ENCODE measurements at places on chromosomes 6 and 20. TPM values are rescaled to one million over a fixed set of nuclear protein-coding genes. Genes with fewer than 3 reads are reported as not detected.

DNA sequence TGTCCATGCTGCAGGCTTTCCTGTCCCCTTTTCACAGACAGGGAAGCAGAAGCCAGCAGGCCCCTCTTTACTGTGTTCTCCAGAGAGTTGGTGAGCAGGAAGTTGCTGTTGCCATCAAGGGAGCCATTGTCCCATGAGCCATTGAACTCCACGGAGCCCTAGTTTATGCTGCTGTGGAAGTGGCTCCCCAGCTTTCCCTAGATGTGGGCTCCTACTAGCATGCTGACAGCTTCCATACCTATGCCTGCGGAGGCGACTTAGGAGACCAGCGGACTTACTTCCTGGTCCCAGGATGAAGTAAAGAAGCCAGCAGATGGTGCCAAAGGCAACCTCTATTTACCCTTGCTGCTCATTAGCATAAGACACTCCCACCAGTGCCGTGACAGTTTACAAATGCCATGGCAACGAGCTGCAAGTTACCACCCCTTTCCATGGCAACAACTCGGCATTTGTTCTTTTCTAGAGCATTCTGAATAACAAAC, 30.8 kb upstream of the FKBP1A start:
- H3K4me3 ChIP-seq = no peak overlapping the region
- no peak overlapping the region for H3K27ac ChIP-seq
- no peaks in the 10 kb centered on the region for H3K4me1 ChIP-seq
- H3K27me3 ChIP-seq = no peaks in the 10 kb centered on the region
- DNase-seq = no peak
- no peaks in the 10 kb centered on the region for H3K36me3 ChIP-seq

- H3K36me3 ChIP-seq = no peaks in the 10 kb centered on the region
- no peak for DNase-seq
- H3K27me3 ChIP-seq = peaks cover 10% of the 10 kb centered on the region
- peaks cover 4% of the 10 kb centered on the region for H3K4me1 ChIP-seq
- no peak overlapping the region for H3K27ac ChIP-seq
- H3K4me3 ChIP-seq = no peak overlapping the region
These were observed 4.0 kb upstream of the RIPOR3 start for GRCh38 chr20:50695135-50695872.

- no peak overlapping the region for H3K27ac ChIP-seq
- peaks cover 5% of the 10 kb centered on the region for H3K4me1 ChIP-seq
- H3K27me3 ChIP-seq = peaks cover 61% of the 10 kb centered on the region
- peak; percentile 71 for DNase-seq
These were observed 1.8 kb downstream of the PCSK2 start for GRCh38 chr20:17228624-17229061.

ECHDC1 gene
- total RNA-seq = 105 TPM

DNA sequence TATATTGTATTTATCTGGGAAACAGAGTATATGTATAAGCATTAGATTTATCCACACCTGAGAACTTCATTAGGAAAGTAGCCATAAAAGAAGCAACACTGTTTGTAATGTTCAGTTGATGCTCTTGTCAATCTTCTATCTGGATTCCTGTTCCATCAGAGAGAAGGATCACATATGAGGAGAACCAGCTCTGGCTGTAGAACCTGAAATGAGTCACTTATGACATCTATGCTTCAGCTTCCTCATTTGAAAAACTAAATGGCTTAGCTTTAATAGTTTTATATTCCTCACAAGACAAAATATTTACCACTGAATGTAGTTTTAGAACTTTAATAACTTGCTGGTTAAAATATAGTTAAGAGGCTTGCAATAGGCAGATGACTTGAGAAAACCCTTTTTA, 144.7 kb downstream of the TASP1 start:
- no peak for DNase-seq
- H3K27me3 ChIP-seq = no peaks in the 10 kb centered on the region
- H3K4me1 ChIP-seq = peaks cover 4% of the 10 kb centered on the region
- H3K4me3 ChIP-seq = no peak overlapping the region

DNA sequence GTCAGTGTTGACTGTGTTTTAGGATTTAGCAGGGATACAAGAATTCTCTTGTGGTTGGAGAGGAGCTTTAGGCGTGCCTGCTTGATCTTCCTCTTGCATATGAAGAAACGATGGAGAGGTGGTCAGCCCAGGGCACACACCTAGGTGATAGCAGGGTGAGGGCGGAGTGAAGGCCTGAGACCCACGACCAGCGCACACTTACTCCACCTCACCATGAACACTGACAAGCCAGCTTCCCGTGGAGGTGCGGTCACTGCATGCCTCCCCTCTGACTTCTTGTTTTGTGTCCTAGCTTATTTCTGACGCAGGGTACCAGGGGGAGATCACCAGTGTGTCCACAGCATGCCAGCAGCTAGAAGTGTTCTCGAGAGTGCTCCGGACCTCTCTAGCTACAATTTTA, 8.1 kb downstream of the NELFCD start:
- DNase-seq = no peak
- H3K27ac ChIP-seq = no peak overlapping the region

GRCh38 chr6:140871911-140872310, 1260.8 kb upstream of the GJE1 start:
- no peaks in the 10 kb centered on the region for H3K27me3 ChIP-seq
- no peak overlapping the region for H3K4me3 ChIP-seq
- H3K27ac ChIP-seq = no peak overlapping the region
- H3K36me3 ChIP-seq = no peaks in the 10 kb centered on the region

DNA sequence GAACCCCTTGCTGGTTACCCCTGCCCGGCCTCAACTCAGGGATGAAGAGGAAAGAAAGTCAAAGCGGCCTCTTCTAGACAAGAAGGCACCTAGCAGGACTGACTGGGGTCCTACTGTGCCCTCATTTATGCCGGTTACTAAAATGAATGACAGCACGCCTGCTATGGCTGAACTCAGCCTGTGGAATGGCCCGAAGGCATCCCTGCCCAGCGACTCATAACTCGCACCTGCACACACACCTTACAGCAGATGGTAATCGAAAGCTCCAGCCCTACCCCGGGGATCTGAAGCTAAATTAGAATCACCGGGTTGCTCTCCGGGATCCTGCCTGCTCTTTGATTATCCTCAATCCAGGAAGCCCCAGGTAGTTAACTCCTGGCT, 747 bp upstream of the TXNDC5 start:
- no peak for DNase-seq
- H3K4me1 ChIP-seq = peaks cover 23% of the 10 kb centered on the region
- no peak overlapping the region for H3K27ac ChIP-seq
- peak overlapping the region; percentile 65 for H3K4me3 ChIP-seq
- H3K27me3 ChIP-seq = no peaks in the 10 kb centered on the region
- no peaks in the 10 kb centered on the region for H3K36me3 ChIP-seq

NKAPL gene
- total RNA-seq = 0.87 TPM

NANP gene
- 4.8 TPM for total RNA-seq

- H3K4me1 ChIP-seq = no peaks in the 10 kb centered on the region
- H3K27ac ChIP-seq = no peak overlapping the region
- DNase-seq = no peak
These were observed 407.9 kb upstream of the MAN1A1 start for GRCh38 chr6:119757467-119757866.

DNA sequence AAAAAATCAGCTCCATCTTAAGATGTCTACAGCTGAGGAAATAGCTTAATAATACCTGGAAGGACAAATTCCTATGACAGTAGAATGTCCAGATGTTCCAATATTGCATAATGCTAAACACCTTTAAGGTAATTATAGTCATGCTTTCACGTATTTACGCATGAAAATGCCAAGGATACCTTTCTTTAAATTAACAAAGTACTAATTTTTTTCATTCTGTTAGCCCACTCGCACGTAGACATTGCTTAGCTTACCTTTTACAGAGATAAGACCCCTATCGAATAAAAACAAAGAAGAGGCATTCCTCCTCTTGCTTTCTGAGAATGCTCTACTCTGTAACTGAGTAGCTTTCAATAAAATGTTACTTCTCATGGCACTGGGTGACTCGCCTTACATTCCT, 4.4 kb upstream of the GSTA4 start:
- peaks cover 9% of the 10 kb centered on the region for H3K4me1 ChIP-seq
- no peak for DNase-seq
- H3K27me3 ChIP-seq = no peaks in the 10 kb centered on the region
- H3K36me3 ChIP-seq = peaks cover 21% of the 10 kb centered on the region
- H3K27ac ChIP-seq = no peak overlapping the region

CD83 gene
- 26.0 TPM for total RNA-seq

GRCh38 chr20:917416-917815, 1.3 kb upstream of the ANGPT4 start:
- no peaks in the 10 kb centered on the region for H3K36me3 ChIP-seq
- no peaks in the 10 kb centered on the region for H3K27me3 ChIP-seq
- peaks cover 3% of the 10 kb centered on the region for H3K4me1 ChIP-seq
- no peak for DNase-seq
- H3K27ac ChIP-seq = no peak overlapping the region

SLC22A16 gene
- 0.87 TPM for total RNA-seq

- no peak for DNase-seq
- H3K36me3 ChIP-seq = no peaks in the 10 kb centered on the region
- H3K4me1 ChIP-seq = no peaks in the 10 kb centered on the region
- H3K27ac ChIP-seq = no peak overlapping the region
These were observed 171.9 kb upstream of the MAP3K7 start for GRCh38 chr6:90758741-90759140.

DNA sequence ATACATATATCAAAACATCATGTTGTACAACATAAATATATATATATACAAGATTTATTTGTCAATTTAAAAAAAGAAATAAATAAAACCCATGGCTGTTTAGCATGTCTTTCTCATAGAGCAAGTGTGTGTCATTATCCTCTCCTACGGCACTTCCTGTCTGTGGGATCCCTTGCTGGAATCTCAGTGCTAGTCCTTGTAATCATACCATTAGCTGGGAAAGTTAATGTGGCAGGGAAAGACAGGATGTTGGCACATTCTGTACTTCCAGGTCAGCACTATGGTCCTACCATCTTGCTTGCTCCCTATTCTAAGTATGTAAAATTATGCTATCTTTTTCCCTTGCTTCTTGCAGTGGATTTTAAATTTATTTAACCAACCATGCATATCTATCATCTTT, 9.5 kb upstream of the SLC17A3 start:
- H3K36me3 ChIP-seq = no peaks in the 10 kb centered on the region
- no peaks in the 10 kb centered on the region for H3K4me1 ChIP-seq
- no peak overlapping the region for H3K4me3 ChIP-seq
- DNase-seq = no peak
- H3K27ac ChIP-seq = no peak overlapping the region

DNA sequence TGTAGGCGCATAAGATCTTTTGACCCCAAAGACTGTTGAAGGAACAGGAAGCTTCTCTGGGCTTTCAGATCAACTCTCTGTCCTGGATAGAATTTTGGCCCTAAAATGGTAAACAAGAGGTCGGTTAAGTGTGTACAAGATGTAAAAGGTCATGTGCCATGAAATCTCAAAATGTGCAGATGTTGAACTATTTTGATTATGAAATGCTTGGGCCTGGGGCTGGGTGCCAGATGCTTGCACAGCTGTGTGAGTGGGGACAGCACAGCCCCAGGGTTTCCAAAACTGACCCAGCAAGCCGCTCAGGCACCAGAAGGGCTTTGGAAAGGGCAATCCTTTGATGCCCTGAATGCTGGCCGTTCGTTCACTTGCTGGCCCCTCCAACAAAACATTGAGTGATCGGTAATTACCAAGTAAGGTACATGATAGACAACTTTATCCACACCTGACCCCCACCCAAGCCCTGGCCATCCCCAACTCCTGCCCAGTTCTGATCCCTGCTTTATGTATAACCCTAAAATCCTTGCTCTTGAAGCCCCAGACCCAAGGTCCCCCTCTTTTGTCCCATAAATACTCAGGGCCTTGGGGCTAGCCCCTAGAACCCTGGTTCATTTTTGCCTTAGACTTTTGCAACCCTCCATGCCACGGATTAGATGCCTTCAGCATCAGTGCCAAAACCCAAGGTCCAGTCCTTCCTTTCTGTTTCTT, 1.9 kb downstream of the TMEM239 start:
- no peak for DNase-seq
- no peaks in the 10 kb centered on the region for H3K36me3 ChIP-seq
- H3K4me3 ChIP-seq = no peak overlapping the region
- H3K4me1 ChIP-seq = no peaks in the 10 kb centered on the region
- H3K27ac ChIP-seq = no peak overlapping the region

- no peak overlapping the region for H3K4me3 ChIP-seq
- H3K36me3 ChIP-seq = peaks cover 83% of the 10 kb centered on the region
- H3K4me1 ChIP-seq = peaks cover 3% of the 10 kb centered on the region
- no peaks in the 10 kb centered on the region for H3K27me3 ChIP-seq
These were observed 20.2 kb upstream of the APMAP start for GRCh38 chr20:25012616-25013189.

- no peak overlapping the region for H3K4me3 ChIP-seq
- no peak for DNase-seq
- no peaks in the 10 kb centered on the region for H3K4me1 ChIP-seq
- no peak overlapping the region for H3K27ac ChIP-seq
- no peaks in the 10 kb centered on the region for H3K36me3 ChIP-seq
- no peaks in the 10 kb centered on the region for H3K27me3 ChIP-seq
These were observed 21.0 kb downstream of the JPH2 start for GRCh38 chr20:44166008-44166407.

- no peak overlapping the region for H3K27ac ChIP-seq
- H3K36me3 ChIP-seq = no peaks in the 10 kb centered on the region
These were observed 99.7 kb downstream of the TULP4 start for GRCh38 chr6:158411998-158412397.

DNA sequence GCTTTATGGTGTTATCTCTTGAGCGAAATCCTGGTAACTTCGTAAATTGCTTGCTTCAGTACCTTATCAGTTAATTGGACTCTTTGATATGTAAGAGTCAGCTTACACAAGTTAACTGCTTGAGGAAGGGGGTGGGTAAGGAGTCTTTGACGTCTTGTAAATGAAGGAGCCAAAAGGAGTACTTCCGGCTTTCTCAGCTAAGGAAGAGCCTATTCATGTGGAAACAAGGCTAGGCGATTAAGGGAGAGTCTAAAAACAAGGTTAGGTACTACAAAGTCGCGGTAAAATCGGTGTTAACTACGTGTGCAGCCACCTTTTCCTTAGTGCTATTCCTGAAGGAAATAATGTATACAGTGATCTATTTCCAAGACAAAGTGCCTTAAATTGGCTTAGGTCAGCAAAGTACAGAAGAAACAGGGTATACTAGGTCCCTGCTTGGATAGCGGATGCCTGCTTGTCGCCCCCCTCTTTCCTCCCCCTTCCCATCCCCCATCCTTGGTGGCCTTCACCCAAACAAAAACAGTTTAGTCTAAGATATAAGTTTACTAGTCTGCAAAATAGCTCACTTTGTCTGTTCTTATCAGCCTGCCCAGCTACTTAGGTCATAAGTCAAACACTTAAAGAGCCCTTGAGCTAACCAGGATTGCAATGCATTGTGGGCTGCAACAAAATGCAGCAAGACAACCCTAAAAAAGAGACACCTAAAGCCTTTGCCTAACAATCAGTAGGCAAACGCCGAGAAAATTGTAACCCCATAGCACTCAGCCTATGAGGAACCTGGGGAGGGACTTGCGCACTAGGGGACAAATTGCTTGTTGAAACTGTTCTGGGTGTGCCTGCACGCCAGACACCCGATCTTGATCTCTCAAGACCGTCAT, 147.3 kb downstream of the TRIM27 start:
- peaks cover 98% of the 10 kb centered on the region for H3K27me3 ChIP-seq
- no peak overlapping the region for H3K4me3 ChIP-seq
- DNase-seq = no peak
- H3K4me1 ChIP-seq = no peaks in the 10 kb centered on the region
- H3K36me3 ChIP-seq = no peaks in the 10 kb centered on the region
- H3K27ac ChIP-seq = no peak overlapping the region

Data from upper lobe of right lung (tissue), 1 donor.